Activated CD4-positive, alpha-beta memory T cell treated with anti-CD3 and anti-CD28 coated beads, Interleukin-2, amount 10 ng/mL, durations not matched to agents 7 days and 5 days (primary cell): ENCODE measurements at places on chromosomes 4 and X. TPM values are rescaled to one million over a fixed set of nuclear protein-coding genes. Genes with fewer than 3 reads are reported as not detected.

The SERPINA7 gene
- not detected for total RNA-seq

The TEX13C gene
- not detected for total RNA-seq

The APLN gene
- total RNA-seq = 0.15 TPM

The GLRB gene
- total RNA-seq = not detected

The TMSB15A gene
- total RNA-seq = not detected

The PPARGC1A gene
- not detected for total RNA-seq

The MAGEC1 gene
- not detected for total RNA-seq

The BGN gene
- not detected for total RNA-seq

DNA sequence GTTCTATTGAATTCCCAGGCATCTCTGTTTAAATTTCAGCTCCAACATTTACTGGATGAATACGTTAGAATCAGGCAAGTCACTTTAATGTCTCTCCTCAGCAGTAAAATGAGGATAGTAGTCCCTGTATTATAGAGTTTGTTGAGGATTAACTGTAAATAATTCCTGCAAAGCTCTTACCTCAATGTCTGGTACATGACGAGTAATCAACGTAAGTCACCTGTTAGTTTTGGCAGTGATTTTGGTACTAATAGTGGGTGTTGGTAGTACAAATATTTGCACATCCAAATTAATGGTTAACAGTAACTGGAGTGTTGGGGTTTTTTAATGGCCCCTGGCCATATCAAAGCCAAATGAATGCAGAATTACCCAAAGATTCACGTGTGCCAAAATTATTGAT, 189.8 kb upstream of the GALNT7 start:
- no peaks in the 10 kb centered on the region for H3K36me3 ChIP-seq
- H3K4me3 ChIP-seq = no peak overlapping the region
- no peaks in the 10 kb centered on the region for H3K4me1 ChIP-seq
- H3K27me3 ChIP-seq = no peaks in the 10 kb centered on the region
- DNase-seq = no peak

GRCh38 chrX:54786967-54787366, 11.1 kb downstream of the ITIH6 start:
- no peak overlapping the region for H3K4me3 ChIP-seq
- no peak overlapping the region for H3K27ac ChIP-seq
- H3K36me3 ChIP-seq = no peaks in the 10 kb centered on the region
- H3K27me3 ChIP-seq = peaks cover 2% of the 10 kb centered on the region

DNA sequence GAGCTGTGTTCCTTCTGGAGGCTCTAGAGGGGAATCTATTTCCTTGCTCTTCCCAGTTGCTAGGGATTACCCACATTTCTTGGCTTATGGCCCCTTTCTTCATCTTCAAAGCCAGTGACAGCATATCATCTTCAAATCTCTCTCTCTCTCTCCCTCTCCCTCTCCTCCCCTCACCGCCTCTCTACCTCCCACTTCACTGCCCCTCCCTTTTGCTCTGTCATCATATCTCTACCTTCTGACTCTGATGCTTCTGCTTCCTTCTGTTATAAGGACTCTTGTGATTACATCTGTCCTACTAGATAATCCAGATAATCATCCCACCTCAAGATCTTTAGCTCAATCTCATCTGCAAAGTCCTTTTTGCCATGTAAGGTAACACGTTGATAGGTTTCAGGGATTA, 93.1 kb upstream of the TEX13D start:
- no peak for DNase-seq
- H3K27ac ChIP-seq = peak overlapping the region; percentile 10
- peak overlapping the region; percentile 46 for H3K4me3 ChIP-seq
- no peaks in the 10 kb centered on the region for H3K36me3 ChIP-seq

DNA sequence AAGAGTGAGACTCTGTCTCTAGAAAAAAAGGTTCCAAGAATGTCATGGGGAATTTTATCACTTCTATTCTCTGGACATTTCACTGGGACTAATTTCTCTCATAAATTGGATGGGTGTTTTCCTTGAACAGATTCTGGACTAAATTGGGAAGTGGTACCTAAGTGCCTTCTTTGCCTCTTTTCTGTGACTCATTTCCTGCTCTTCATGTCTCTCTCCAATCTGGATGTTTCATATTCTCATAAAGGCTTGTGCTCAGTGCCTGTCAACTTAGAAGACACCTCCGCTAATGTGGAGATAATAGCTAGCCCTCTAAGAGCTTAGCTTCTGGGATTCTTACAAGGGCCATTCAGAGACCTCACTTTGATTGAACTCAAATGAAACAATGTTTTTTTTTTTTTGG, 38.0 kb upstream of the IGFBP7 start:
- H3K36me3 ChIP-seq = no peaks in the 10 kb centered on the region
- peaks cover 6% of the 10 kb centered on the region for H3K27me3 ChIP-seq
- H3K4me1 ChIP-seq = no peaks in the 10 kb centered on the region
- no peak for DNase-seq
- no peak overlapping the region for H3K4me3 ChIP-seq
- no peak overlapping the region for H3K27ac ChIP-seq

DNA sequence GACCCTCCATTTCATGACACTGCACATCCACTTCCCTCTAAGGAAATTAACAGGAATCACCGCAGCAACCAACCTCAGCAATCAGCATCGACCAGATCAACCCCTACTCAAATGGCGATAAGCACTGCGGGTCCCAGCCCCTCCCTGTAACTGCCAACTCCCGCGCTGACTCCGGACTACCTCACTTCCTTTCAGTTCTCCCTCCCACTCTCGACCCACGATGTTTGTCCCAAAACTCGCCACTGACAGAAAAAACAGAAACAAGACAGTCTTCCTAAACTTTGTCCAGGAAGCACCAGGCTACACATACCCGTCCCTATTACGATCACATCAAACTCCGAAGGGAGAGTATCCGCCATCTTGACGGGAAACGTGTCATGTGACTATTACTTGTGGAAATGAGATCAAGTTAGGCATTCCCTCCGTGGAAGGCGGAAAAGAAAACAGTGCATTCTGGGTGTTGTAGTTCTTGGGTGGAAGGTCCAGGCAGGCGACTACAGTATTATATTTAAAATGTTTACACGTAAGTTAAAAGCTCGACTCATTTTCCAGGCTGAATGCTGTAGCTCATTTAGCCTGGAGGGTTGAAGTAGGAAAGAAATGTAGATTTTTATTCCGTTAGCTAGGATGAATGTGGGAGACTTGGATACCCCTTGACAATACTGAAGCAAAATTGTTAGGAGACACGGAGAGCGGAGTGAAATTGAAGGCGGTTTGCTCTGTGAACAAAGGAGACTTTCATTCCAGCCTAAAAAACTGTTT, at the start of gene CHM:
CHM (minus strand) TSS at position 385 of the 762 bp plus-strand sequence; CDS start at position 359, 26 bp downstream.
- no peak within 1 kb of the TSS for H3K27ac ChIP-seq
- H3K36me3 ChIP-seq = peaks cover 3% of the 10 kb centered on the region
- peaks cover 8% of the 10 kb centered on the region for H3K4me1 ChIP-seq

DNA sequence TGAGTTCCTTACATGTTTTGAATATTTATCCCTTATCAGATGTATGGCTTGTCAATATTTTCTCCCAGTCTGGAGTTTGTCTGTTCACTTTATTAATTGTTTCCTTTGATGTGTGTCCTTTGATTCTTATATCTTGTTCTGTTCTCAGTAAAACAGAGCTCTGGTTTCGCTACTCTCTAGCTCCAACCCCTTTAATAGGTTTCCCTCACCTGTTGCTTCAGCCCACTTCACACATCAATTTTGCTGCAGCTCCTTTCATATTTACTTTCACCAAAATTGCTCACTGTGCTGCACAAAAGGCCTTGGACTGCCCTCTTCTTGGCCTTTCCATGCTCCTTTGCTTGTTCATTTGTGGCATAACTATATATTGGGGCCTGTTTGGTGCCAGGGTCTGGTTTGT, 85.1 kb downstream of the CFAP299 start:
- DNase-seq = no peak
- peaks cover 14% of the 10 kb centered on the region for H3K4me1 ChIP-seq
- no peaks in the 10 kb centered on the region for H3K27me3 ChIP-seq
- no peaks in the 10 kb centered on the region for H3K36me3 ChIP-seq

- no peak for DNase-seq
- no peaks in the 10 kb centered on the region for H3K4me1 ChIP-seq
- no peak overlapping the region for H3K27ac ChIP-seq
- no peaks in the 10 kb centered on the region for H3K27me3 ChIP-seq
Observed at GRCh38 chr4:84417997-84418709, 80.9 kb downstream of the NKX6-1 start.

- no peak overlapping the region for H3K4me3 ChIP-seq
- DNase-seq = no peak
- peaks cover 19% of the 10 kb centered on the region for H3K4me1 ChIP-seq
- no peaks in the 10 kb centered on the region for H3K27me3 ChIP-seq
- no peaks in the 10 kb centered on the region for H3K36me3 ChIP-seq
Observed at GRCh38 chr4:108646706-108647105, 3.7 kb upstream of the OSTC start.

- H3K27ac ChIP-seq = no peak overlapping the region
- H3K36me3 ChIP-seq = no peaks in the 10 kb centered on the region
Observed at GRCh38 chr4:85798012-85798770, 323.2 kb downstream of the ARHGAP24 start.

DNA sequence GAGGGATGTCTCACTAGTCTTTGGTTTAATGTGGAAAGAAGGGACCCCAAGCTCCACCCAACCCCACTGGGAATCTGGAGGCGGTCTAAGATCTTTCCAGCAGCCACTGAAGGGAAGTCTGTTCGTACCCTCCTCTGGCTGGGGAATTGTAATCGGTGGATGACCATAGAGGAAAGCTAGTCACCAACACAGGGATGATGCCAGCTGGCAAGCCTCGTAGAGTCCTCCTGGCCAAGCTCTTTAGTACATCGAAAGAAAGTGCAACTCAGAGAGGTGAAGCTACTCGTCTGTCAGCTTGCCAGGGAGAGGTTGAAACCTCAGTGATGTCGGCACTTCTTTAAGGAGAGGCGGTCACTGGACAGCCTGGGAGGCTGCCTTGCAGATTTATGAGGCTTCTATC, 58.7 kb downstream of the MAMLD1 start:
- H3K27me3 ChIP-seq = no peaks in the 10 kb centered on the region
- no peaks in the 10 kb centered on the region for H3K4me1 ChIP-seq
- no peak for DNase-seq
- H3K36me3 ChIP-seq = no peaks in the 10 kb centered on the region
- H3K27ac ChIP-seq = no peak overlapping the region

GRCh38 chrX:72727846-72728245, 13.7 kb upstream of the PHKA1 start:
- H3K27ac ChIP-seq = no peak overlapping the region
- peaks cover 9% of the 10 kb centered on the region for H3K27me3 ChIP-seq
- no peak overlapping the region for H3K4me3 ChIP-seq
- no peak for DNase-seq

GRCh38 chrX:618761-619450, 11.7 kb upstream of the SHOX start:
- no peaks in the 10 kb centered on the region for H3K36me3 ChIP-seq
- H3K27me3 ChIP-seq = peaks cover 20% of the 10 kb centered on the region

DNA sequence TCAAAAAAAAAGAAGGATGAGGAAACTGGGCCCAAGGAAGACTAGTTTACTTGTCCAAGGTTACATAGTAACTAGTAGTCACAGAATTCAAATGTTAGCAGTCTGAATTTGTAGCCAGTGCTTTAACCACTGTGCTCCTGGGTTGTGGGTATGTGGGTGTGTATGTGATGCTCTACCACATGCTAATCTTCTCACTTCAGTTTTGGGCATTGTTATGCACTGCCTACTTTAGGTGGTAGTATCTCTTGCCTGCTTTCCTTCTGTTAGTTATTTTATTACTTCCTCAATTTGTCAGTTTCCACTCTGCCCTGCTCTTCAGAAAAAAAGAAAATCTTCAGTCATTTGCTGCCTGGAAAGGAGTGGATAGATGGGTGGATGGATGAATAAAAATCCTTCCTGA, 219.2 kb downstream of the RPA4 start:
- H3K4me1 ChIP-seq = no peaks in the 10 kb centered on the region
- no peak overlapping the region for H3K4me3 ChIP-seq
- no peak overlapping the region for H3K27ac ChIP-seq
- no peak for DNase-seq
- H3K27me3 ChIP-seq = no peaks in the 10 kb centered on the region
- H3K36me3 ChIP-seq = no peaks in the 10 kb centered on the region

- no peak overlapping the region for H3K27ac ChIP-seq
- H3K4me1 ChIP-seq = no peaks in the 10 kb centered on the region
- H3K36me3 ChIP-seq = no peaks in the 10 kb centered on the region
- no peak overlapping the region for H3K4me3 ChIP-seq
- H3K27me3 ChIP-seq = no peaks in the 10 kb centered on the region
Observed at GRCh38 chrX:73127700-73128241, 48.5 kb upstream of the PABPC1L2A start.

GRCh38 chrX:112355931-112356330, 273.4 kb upstream of the TRPC5 start:
- no peak overlapping the region for H3K27ac ChIP-seq
- H3K4me1 ChIP-seq = no peaks in the 10 kb centered on the region
- DNase-seq = no peak

DNA sequence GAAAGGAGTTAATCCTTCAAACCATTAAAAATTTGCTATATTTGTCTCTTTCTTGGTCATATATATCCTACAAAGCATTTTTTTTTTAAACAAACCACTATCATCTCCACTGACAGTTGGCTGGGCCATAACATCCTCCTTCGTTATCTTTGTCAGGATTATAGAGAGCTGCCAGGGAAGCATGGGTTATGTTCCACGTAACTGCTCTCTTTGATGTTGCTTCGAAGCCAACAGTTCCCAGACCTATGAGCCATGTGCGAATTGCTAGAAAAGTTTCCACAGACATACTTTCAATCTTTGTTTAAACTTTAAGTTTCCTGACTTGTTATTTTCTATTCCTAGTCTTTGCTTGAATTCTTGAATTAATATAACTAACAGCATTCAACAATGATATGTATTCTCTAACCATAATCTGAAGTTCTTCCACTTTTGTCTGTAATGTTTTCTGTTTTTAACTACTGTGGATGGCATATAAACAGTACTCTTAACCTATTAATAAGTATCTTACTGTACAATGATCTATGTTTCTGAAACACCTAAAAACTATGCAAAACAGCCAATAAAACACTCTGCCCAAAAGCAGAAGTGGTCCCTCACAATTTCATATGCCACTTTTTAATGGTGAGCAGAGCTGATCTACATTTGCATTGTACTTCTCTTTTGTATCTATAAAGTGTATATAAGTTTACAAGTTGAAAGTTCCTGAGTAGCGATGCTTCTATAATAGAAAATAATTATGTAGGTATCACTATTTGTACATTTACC, 37.9 kb downstream of the EREG start:
- no peak overlapping the region for H3K27ac ChIP-seq
- H3K4me3 ChIP-seq = no peak overlapping the region
- peaks cover 4% of the 10 kb centered on the region for H3K27me3 ChIP-seq

GRCh38 chr4:16858275-16858752, 40.1 kb downstream of the LDB2 start:
- H3K4me1 ChIP-seq = no peaks in the 10 kb centered on the region
- H3K27me3 ChIP-seq = no peaks in the 10 kb centered on the region
- H3K36me3 ChIP-seq = no peaks in the 10 kb centered on the region
- no peak overlapping the region for H3K27ac ChIP-seq

GRCh38 chr4:141329174-141329569, 108.5 kb downstream of the ZNF330 start:
- H3K4me3 ChIP-seq = no peak overlapping the region
- no peaks in the 10 kb centered on the region for H3K36me3 ChIP-seq
- H3K27ac ChIP-seq = no peak overlapping the region
- H3K4me1 ChIP-seq = peaks cover 1% of the 10 kb centered on the region
- H3K27me3 ChIP-seq = peaks cover 33% of the 10 kb centered on the region

GRCh38 chr4:1792832-1793495, at the start of gene FGFR3:
FGFR3 (plus strand) TSS chr4:1793293; CDS start chr4:1793935, 642 bp downstream.
- H3K27ac ChIP-seq = no peak within 1 kb of the TSS
- H3K36me3 ChIP-seq = no peaks in the 10 kb centered on the region
- H3K4me3 ChIP-seq = no peak within 1 kb of the TSS
